ENCODE measurements at places on chromosomes 16 and 17.

DNA sequence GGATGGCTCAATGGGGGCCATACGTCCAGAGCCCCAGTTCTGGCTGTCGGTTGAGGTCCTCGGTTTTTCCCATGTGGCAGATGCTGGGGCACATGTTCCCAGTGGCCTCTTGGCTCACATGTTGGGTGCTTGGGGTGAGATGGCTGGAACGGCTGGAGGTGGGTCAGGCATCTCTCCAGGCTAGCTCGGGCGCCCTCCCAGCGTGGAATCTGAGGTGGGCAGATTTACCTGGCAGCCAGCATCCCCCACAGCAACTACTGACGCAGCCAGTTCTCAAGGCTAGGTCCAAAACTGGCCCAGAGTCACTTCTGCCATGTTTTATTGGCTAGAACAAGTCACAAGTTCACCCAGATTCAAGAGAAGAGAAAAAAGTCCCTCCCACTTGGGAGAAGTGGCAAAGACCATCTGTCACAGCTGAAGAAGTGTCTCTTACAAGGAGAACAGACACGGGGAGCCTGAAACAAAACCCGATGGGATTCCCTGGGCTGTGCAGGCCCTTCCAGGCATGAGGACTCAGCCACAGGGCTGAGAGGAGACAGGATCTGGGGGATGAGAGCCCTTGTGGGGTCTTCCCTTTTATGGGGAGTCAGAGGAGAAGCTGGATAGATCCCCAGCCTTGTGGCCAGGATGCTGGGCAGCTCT lies 15.2 kb downstream of the ACE start:
- DNase-seq, result no peak

DNA sequence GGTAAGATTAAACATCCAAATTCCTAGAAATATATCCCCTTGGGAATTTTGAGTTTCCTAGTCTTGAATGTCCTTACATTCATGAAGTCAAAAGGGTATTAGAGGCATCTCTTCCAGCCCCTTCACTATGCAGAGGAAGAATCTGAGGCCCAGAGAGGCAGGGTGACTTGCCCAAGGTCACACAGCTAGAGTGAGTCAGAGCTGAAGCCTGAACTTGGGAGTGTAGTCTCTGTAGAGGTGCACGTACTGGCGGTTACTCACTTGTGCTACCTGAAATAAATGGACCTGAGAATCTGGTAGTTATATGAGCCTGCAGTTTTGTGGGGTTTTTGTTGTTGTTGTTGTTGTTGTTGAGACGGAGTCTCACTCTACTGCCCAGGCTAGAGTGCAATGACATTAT lies 164.0 kb downstream of the XYLT1 start:
- DNase-seq, result no peak

GRCh38 chr17:10894220-10894619 lies 56.3 kb upstream of the PIRT start:
- no peak for DNase-seq

- no peak for DNase-seq
Observed at GRCh38 chr16:79573884-79574283, 26.7 kb downstream of the MAF start.

DNA sequence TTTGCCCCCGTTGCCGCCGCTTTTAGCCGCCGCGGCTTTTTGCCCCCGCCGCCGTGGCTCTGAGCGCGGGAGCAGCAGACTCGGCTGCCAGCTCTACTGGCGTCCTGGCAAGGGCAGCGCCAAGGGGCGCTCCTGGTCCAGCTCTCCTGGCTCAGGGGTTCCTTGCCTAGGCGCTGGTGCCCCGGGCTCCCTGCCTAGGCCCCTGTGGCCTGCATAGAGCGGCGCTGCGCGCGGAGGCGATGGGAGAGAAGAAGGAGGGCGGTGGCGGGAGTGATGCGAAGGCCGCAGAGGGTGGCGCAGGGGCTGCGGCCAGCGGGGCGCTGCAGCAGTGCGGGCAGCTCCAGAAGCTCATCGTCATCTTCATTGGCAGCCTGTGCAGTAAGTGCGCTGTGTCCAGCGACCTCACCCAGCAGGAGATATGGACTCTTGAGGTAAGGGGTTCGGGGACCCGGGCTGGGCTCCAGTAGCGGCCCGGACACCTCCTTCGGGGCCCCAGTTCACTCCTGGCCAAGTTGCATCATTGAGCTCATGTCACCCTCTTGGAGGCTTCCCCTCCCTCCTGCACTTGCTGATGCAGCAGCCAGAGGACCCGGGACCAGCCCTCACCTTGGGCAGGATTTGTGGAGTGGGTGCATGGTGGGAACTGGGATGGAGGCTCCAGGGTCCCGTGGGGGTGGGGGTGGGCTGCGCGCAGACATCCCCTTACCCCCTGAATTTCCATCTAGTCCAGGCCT lies 1344.4 kb downstream of the TP53TG3F start:
- no peak for DNase-seq

GRCh38 chr16:52976539-52977167 lies 76.0 kb downstream of the CHD9NB start:
- peak; percentile 23 for DNase-seq

DNA sequence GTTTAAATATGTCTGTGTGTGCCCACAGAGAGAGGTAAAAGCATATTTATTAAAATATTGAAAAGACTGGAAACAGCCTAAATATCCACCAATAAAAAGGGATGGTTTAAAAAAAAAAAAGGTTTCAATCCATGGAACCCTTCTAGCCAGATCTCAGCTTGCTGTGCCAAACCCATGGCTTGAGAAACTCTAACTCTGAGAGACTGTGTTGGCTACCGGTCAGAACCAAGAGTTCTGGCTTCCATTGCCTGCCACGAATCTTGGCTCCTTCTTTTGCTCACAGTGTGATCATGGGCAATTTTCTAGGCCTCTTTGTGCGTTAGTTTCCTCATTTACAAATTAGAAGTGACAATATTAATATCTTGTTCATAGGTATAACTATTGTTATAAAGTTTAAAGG lies 201.3 kb upstream of the IRX3 start:
- no peak for DNase-seq

- no peak for DNase-seq
Observed at GRCh38 chr16:86452451-86452850, 57.9 kb upstream of the FOXF1 start.

DNA sequence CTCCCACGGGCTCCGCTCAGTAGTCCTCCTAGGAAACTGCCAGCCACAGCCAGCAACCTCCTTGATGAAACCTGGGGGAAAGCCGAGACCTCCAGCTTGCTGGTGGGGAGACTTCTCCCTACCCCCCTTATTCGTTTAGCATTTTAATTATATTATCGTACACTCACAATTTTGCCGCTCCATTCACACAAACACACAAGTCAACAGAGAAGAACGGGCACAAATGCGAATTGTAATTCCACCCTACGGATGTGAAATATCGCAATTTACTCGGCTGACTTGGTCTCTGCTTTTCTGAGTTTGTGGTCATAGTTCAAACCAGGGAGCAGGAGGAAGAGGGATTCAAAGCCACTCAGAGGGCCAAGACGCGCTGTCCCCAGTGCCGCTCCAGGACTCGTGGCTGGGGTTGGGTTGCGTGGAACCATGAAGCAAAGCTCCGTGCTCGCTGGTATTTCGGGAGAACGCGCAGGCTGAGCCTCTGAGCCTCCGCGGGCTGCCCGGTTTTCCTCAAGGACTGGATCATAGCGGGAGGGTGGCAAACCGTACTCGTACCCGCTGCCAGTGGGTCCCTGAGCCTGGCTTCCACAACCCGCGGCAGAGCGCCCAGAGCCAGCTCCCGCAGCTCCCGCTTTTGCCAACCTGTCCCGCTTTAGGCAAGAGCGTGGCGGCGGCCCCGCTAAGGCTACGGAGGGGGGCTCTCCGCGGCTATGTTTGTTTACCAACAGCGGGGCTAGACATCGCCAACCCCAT lies 2.0 kb downstream of the LHX1 start:
- DNase-seq, result no peak

DNA sequence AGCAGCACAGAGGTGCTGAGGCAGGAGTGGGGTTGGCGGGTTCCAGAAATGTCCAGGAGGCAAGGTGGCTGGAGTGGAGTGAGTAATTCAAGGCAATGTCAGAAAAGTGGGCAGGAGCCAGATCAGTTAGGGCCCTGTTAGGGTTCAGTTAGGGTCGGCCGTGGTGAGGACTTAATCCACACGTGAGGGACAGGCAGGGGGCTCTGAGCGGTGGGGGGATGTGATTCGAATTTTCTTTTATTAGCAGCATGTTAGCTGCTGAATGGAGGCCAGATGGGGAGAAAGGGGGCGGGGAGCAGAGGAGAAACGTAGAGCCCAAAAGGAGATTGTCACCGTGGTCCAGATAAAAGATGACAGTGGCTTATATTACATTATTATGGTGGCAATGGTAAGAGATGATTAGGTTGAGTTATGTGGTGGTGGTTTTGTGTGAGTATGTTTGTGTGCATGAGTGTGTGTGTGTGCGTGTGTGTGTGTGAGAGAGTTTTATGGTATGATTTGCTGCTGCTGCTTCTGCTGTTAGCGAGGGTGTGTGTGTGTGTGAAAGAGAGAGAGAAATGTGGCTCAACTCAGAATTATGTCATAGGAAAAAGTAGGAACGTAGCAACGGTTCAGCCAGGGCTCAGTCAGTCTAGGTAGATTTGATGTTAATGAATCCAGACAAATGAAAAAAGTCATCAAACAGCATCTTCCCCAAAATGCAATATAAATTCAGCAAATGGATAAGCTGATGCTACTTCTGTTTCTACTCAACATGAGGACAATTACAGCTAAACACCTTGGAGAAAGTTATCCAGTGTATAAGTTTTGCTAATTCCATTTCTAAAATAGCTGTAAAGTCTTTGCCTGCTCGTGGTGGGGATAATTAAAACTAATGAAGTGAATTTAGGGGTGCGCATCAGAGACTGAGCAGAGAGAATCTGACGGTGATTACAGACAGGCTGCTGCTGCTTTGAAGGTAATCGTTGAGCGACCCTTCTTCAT lies 390.6 kb downstream of the HAPSTR1 start:
- no peak for DNase-seq

DNA sequence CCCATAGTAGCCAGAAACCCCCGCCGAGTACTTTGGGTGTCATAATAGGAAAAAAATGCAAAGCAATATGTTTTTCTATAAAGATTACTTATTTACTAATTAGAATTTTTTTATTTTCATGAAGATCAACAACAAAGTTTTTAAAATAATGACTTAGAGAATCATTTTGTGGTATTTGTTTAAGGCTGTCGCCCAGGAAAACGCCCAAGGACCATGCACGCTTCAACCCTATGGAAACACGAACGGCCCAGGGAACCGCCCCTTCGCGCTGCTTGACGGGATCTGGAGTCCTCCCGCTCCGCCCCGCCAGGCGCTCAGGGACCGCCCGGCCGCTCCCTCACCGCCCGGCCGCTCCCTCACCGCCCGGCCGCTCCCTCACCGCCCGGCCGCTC lies 408 bp upstream of the KPNA2 start:
- DNase-seq, result no peak

GRCh38 chr16:65909310-65910050 lies 457.0 kb upstream of the CDH5 start:
- DNase-seq, result no peak

DNA sequence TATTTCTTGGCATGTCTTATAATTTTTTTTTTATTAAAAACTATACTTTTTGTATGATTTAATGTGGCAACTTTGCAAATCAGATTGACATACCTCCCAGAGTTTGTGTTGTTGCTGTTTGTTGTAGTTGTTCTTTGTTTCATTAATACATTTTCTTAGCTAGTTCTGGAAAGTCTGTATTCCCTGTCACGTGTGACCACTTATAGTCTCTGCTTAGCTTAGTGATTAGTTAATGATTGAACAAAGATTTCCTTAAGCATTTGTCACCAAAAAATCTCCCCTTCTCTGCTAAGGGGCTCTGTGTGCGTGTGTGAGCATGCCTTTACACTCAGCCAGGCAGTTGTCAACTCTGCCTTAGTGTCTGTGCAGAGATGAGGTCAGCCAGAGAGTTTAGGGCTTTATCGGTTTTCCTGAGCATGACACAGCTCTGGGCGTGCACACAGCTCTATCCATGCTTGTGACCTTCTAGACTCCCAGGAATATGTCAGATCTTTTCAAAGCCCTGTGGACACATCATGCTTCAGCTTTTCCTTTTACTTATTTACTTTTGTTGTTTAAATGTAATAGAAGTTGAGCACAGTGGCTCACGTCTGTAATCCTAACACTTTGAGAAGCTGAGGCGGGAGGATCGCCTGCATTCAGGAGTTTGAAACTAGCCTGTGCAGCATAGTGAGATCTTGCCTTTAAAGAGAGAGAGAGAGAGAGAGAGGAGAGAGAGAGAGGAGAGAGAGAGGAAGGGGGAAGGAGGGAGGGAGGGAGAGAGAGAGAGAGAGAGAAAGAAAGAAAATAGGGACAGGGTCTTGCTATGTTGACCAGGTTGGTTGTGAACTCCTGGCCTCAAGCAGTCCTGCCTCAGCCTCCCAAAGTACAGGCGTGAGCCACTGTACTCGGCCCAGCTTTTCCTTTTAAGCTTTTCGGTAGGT lies 21.9 kb downstream of the DNAI2 start:
- DNase-seq, result no peak

DNA sequence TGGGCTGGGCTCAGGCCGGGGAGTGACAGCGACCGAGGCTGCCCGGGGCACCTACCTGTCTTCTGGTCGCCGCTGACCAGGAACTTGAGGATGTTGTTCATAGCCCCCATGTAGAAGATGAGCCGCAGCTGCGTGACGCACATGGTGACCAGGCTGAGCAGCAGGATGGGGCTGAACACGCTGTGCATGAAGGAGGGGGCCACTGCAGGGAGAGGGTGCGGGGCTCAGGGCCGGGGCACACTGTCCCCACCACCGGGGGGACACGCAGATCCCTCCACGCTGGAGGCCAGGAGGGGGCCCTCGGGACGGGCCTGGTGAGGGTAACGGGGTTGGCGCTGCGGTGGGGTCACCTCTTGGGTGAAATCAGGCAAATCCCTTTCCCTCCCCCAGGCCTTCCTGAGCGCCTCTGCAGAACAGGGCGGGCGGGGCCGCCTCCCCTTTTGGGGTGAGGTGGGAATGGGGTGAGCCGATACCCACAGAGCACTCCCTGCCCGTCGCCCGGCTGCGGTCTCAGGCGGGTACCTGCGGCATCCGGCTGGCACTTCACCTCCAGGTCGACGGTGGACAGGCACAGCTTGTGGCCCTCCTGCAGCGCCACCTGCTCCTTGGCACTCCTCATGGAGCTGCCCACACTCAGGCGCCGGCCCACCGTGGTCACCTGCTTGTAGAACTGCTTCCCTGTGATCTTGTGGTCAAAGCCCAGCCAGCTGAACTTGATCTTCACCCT lies 28.3 kb upstream of the PITPNA start:
- DNase-seq, result no peak

Data from ELR (cell line).